Fibroblast of skin of back (primary cell): ENCODE measurements at places on chromosomes 3 and 15.

DNA sequence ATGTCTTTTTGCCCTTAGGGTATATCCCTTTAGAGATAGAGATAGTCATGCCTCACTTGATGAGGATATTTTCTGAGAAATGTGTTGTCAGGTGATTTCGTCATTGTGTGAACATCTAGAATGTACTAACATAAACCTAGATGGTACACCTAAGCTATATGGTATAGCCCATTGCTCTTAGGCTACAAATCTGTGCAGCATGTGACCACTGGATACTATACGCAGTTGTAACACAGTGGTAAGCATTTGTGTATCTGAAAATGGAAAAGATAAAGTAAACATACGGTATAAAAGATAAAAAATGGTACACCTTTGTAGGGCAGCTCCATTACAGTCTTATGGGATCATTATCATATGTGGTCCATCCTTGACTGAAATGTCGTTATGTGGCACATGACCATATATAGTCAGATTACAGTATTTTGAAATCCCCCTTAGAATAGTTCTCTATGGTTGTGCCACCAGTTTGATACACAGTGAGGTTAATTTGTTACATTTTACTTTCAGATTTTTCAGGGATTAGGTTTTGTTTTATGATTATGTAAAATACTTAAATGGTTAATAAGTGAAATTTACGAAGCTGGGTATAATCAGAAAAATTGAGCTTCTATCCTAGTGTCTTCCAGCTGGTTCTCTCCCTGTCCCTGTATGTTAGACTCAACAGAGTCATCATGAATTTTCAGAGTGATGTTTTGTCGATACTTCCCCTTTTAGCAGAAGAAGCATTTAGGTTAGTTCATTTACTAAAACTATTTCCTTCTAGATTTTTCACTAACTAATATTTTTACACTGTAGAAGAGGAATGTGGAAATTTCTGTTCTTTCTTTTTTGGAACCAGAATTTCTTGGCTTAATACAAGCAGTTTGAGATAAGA, 12.8 kb downstream of the SETD5 start:
- DNase-seq = no peak

- peak; percentile 47 for DNase-seq
These were observed 37.1 kb upstream of the ST3GAL6 start for GRCh38 chr3:98726084-98726483.

- DNase-seq = peak; percentile 38
These were observed 13.0 kb downstream of the THBS1 start for GRCh38 chr15:39593656-39594445.

DNA sequence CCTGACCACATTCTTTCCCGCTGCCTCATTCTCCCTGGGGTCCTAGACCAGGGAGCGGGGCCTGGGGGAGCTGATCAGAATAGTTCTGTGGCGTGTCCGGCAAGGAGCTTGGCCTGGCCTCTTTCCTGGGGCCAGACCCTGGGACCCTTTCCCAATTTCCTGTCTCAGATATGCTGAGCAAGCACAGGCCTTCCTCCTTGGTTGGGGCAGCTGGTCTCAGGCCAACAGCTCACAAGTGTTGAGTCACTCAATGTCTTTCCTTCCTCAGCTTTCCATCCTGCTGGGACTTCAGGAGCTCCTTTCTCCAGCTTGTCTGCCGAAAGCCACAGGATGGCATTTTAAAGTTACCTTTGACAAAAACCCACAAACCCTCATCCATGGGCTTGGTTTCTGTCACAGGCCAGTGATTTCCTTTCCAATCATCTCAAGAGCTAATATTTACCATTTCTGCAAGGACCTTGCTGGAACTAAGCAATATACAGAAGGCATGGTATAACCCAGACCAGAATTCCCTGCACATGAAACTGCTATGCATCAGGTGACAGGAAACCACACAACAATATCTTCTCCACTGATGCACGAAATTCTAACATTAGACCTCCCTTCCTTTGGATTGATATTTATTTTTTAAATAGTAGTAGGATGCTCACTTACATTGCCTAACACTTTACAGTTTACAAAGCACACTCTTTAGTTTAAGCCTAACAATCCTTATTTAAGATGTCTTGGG, 19.5 kb upstream of the TIMP4 start:
- DNase-seq = peak; percentile 71

DNA sequence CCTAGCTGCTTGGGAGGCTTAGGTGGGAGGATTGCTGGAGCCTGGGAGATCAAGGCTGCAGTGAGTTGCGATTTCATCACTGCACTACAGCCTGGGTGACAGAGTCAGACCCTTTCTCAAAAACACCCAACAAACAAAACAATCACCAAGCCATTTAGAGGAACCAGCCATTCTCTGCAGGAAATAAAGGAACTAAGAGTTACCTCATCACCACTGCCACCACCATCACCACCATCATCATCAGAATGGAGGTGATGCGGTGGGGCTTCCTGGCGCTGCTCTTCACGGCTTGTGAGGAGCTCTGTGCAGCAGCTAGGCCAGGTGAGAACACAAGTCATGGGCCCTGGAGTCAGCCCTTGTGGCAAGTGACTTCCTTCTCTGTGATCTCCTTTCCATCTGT, 37.7 kb upstream of the KLHL25 start:
- no peak for DNase-seq

DNA sequence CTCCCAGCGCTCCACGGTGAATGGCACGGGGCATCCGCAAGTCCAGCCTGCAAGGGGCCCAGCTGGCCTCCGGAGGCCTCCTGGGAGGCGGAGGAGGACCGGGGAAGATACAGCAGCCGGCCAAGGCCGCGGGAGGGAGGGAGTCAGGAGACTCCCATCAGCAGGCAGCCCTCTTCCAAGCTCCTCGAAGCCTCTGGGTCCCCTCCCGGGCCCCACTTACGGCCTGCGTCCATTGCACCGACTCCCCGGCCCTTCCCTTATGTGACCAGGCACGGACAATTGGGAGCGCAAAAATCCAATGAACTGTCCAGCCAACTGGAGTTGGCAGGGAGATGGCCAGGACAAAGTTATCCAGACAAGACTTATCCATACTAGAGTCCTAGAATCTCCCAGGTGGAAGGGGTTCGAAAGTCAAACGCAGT, 668 bp downstream of the MFGE8 start:
- peak; percentile 50 for DNase-seq
